ENCODE measurements at places on chromosomes 5 and 9. TPM values are rescaled to one million over a fixed set of nuclear protein-coding genes. Genes with fewer than 3 reads are reported as not detected.
A peak's percentile ranks its signal among the peaks of the same experiment; 100 is the strongest.

PCDHGA3 gene
- total RNA-seq, result not detected

RGMB gene
- total RNA-seq, result 9.5 TPM

DOCK2 gene
- total RNA-seq, result 305 TPM

MEIKIN gene
- not detected for total RNA-seq

- DNase-seq, result no peak
Observed at GRCh38 chr9:5089737-5090136, 95.7 kb downstream of the INSL6 start.

DNA sequence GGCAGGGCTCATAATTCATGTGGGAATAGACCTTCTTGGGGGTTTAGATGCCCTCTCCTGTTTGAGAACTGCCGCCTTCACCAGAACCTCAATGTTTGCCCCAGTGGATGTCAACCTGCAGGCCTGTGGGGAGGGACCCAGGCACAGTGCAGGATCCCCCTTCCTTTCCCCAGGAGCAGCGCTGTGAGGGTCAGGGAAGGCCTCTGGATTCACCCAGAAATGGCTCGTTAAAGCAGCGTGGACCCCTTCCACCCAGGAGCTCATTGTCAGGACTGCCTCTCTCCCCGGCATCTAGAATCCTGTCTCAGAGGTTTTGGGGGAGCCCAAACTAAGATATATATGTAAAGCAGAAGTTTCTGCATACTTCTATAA lies 188.3 kb downstream of the GADD45G start:
- no peak for DNase-seq

GRCh38 chr9:125889112-125889475 lies 141.9 kb downstream of the PBX3 start:
- no peak for DNase-seq

DNA sequence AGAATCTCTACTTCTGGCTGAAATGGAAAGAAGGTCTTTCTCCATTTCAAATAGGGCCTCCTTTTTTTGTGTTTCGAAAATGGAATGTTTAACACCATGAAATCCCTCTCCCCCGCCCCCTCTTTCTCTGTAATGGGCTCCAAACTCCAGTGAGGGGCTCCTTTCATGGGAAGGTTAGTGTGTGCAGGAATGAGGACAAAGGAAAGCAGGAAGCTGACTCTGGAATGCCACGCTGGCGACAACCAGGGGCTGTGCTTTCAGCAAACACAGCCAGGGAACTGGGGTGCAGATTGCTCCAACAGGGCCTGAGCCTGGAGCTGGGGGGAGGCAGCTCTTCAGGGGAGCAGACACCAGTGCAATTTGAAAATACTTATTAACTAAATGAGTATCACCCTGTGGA lies 82.8 kb downstream of the CRB2 start:
- no peak for DNase-seq

GRCh38 chr5:136424835-136425584 lies 59.7 kb upstream of the TRPC7 start:
- DNase-seq, result peak; percentile 56

GRCh38 chr5:96338091-96338490 lies 95.0 kb downstream of the PCSK1 start:
- no peak for DNase-seq

GRCh38 chr5:133675376-133676154 lies 63.2 kb upstream of the FSTL4 start:
- no peak for DNase-seq

- DNase-seq, result no peak
Observed at GRCh38 chr9:136779808-136780207, 11.3 kb upstream of the TMEM141 start.

DNA sequence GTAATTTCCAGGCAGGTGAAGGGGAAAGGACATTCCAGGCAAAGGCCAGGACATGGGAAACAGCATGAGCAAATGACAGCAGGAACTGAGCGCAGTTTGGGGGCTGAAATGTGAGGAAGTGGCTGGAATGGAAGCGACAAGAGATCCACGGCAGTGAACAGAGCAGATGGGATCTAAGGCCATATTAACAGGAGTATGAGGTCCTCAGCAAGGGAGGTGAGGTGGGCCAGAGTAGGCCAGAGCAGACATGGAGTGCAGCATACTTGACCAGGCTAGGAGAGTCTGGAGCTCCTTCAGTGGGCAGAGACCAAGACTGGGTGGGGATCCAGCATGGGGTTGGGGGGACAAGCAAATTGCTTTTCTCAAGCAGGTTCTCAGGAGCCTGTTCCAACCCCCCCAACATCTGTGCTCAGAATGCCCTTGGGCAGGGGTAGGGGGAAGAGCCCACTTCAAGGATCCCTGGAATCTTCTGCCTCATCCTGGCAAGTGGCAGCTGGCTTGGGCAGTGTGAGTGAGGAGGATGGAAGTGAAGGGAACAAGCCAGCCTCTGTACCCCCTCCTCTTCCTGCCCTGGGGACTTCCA lies 34.5 kb downstream of the DAB2IP start:
- DNase-seq, result no peak

DNA sequence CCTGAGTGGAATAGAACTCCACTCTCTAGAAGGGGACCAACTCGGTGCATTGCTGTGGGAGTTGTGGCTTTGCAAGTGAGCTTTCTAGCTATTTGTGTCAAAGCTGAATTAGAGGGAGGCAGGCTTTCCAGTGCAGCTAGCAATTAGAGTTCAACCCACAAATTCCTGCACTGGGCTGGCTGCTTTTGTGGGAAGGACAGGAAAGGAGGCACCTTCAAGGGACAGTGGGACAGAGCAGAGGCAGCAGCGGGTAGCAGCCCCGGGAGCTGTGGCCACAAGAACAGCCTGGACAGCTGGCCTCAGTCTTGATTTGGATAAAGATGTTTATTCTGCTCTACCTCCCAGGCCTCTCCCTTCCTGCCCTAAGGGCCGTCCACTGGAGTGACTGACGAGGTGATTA lies 83.7 kb upstream of the SLIT3 start:
- DNase-seq, result no peak

DNA sequence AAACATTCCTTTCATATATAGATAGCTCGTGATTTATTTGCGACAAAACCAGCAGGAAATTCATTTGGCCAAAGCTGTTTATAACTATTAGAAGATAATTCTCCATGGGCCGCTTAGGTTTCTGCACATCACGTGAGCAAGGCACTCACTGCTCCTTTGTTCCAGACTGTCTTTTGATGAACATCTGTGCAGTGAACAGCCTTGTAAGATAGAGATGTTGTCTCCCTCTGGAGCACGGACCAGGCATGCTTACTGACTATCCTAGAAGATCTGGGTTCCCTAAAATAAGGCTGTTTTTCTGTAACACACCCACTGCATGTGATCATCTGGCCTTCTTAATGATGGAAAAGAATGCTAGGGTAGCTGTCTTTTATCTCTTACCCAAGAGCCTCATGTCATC lies 30.9 kb downstream of the YIPF5 start:
- DNase-seq, result no peak

DNA sequence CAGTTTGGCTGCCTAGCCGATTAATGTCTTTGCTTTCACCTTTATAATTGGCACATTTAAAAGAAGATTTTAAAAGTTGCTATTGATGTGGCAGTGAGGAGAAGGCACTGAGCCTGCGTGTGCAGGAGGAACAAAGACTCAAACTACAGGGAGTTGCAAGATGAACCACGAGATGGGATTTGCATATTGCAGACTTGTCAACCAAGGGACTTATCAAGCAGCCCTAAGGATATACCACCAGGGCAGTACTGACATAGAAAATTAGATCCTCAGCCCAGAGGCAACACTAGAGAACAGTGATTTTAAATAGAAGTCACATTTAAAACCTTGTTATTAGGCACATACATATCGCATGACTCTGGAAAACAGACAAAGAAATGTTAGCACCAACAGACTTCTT lies 342.6 kb downstream of the GLIS3 start:
- no peak for DNase-seq

GRCh38 chr9:19397845-19398244 lies 11.0 kb upstream of the ACER2 start:
- DNase-seq, result no peak

- DNase-seq, result no peak
Observed at GRCh38 chr5:150181027-150181426, 8.8 kb upstream of the SLC6A7 start.

GRCh38 chr5:143758750-143759149 lies 53.2 kb upstream of the HMHB1 start:
- DNase-seq, result no peak
